Occipital lobe (tissue), 3 donors: ENCODE measurements at places on chromosomes 7 and 10.

DNA sequence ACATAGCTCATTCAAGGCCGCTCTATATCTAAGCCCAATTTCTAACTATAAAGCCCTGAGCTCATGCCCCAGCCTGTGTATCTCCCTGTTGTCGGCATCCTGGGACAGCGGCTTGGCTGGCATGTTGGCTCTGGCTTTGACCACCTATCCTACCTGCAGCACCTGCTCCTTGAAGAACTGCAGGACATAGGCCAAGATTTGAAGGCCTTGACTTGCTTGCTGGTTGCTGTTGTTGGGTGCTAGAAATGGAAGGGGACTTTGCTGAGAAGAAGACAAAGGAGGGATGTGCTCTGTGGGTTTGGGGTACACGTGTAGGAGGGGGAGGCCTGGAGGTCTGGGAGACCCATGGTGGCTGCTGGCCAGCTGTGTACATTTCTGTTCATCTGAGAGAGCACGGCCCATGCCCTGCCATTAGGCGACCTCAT is 11.1 kb downstream of the PNLIPRP2 start:
- no peak for DNase-seq

GRCh38 chr10:61742812-61743211 is 80.1 kb downstream of the CABCOCO1 start:
- no peak for DNase-seq

- DNase-seq, result no peak
Observed at GRCh38 chr7:19305698-19306097, 160.5 kb upstream of the FERD3L start.

DNA sequence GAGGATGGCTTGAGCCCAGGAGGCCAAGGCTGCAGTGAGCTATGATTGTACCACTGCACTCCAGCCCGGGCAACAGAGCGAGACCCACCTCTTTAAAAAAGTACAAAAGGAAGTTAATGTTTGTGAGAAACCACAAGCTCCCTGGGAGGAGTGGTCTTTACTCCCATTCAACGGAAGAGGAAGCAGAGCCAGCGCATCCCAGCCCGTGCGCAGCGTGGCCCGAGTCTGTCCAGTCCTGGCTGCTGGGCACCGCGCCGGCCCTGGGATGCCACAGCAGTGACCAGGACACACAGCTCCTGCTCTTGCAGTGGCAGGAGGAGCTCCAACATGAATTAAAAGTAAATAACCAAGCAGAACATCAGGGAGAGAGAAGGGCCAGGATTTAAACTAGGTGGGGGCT is 68.4 kb downstream of the ELFN1 start:
- no peak for DNase-seq

- DNase-seq, result no peak
Observed at GRCh38 chr10:30435073-30435422, 1.1 kb downstream of the MAP3K8 start.

DNA sequence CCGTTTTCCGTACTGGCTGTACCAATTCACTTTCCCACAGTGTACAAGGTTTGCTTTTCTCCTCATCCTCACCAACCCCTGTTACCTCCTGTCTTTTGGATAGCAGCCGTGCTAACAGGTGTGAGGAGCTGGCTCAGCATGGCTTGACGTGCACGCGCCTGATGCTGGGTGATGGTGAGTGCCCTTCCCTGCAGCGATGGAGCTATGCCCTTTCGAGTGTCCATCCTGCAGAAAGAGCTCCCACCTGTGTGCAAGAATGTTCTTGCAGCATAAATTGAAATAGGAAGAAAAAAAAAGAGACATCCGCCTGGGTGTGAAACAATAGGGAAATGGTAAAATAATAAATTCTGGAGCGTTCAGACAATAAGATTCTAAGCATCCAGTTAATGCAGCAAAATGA is 9.5 kb upstream of the UBE3C start:
- DNase-seq, result no peak

DNA sequence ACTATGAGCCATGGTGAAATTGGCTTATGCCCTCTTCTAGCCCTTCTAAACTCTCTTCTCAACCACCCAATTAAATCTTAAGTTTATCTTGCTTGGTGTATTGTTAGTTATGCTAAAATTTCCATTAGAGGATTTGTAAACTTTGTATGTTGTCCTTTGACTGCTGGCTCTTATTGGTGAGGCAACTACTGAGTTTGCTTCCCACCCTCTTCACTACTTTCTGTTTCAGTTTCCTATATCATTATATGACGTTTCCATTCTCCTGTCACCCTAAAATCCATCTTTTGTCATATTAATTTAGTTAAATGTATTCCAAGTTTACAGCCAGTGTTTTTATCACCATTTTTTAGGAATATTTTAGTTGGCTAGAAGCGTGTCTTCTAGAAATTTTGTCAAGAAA is 80.9 kb upstream of the VWC2 start:
- DNase-seq, result no peak

GRCh38 chr10:74063256-74063655 is 65.3 kb downstream of the VCL start:
- no peak for DNase-seq

- no peak for DNase-seq
Observed at GRCh38 chr10:93962973-93963372, 30.8 kb upstream of the PLCE1 start.
